Mucosa of descending colon (tissue), 3 donors: ENCODE measurements at places on chromosomes 2 and 18. TPM values are rescaled to one million over a fixed set of nuclear protein-coding genes. Genes with fewer than 3 reads are reported as not detected.

DNA sequence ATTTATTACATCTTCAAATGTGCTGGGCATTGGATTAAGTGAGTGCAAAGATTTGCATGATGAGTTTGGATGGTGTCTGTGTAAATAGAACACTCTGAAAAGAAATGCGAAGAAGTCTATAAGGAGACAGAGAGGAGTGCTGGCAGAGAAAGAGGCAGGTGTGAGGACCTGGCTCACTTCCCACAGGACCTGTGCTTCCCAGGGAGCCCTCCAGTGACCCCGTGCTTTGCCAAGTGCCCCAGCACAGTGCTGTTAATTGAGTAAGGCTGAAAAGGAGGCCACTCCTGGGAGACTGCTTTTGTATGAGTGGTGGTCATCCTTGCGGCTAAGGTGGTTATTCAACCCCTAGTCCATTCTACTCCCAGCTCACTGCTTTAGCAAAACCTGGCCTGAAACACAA lies 230.8 kb downstream of the OSR1 start:
- no peak for DNase-seq

The ZNF512 gene
- 37.8 TPM for total RNA-seq

The ASAP2 gene
- 84.1 TPM for total RNA-seq

GRCh38 chr2:216956820-216957493 lies 97.1 kb upstream of the TNP1 start:
- DNase-seq: no peak

The WNT10A gene
- 1.1 TPM for total RNA-seq

DNA sequence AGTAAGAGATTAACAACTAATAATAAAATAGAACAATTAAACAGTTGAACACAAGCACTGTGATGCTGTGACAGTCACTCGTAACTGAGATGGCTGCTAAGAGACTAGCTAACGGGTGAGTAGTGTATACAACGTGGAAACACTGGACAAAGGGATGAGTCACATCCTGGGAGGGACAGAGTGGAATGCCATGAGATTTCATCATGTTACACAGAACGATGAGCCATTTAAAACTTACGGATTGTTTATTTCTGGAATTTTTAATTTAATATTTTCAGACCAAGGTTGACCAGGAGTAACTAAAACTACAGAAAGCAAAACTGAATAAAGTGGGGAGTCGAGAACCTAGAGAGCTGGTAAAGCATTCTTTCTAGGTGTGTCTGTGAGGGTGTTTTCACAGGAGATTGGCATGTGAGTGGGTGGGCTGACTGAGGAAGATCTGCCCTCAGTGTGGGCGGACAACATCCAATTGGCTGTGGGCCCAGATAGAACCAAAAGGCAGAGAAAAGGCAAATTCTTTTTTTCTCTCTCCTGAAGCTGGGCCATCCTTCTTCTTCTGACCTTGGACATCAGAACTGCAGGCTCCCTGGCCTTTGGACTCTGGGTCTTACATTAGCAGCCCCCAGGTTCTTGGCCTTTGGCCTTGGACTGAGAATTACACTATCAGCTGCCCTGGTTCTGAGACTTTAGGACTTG lies 14.6 kb downstream of the TMSB10 start:
- no peak for DNase-seq

GRCh38 chr18:54222922-54223567 lies 1.4 kb downstream of the MBD2 start:
- DNase-seq: no peak

DNA sequence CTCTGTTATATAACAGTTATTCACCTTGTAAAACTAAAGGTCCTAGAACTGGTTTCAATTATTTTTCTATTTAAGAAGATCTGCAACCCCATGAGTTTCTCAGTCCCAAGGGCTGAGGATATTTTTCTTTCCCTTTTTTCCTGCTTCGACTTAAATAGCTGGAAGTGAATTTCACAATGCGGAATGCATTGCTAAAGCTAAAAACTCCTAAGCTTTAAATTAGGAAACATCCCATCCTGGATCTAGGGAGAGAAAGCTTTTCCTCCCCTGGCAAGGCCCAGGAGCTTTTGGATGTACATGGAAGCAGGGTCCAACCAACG lies 1.4 kb downstream of the RFX8 start:
- no peak for DNase-seq

DNA sequence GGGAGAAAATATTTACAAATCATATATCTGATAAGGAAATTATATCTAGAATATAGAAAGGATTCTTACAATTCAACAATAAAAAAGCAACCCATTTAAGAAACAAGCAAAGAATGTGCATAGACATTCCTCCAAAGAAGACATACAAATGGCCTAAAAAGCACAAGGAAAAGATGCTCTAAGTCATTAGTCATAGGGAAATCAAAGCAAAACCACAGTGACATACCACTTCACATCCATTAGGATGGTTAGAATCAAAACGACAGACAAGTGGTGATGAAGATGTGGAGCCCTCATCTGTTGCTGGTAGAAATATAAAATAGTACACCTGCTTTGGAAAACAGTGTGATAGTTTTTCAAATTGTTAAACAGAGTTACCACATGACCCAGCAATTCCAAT lies 48.2 kb downstream of the MAPRE2 start:
- no peak for DNase-seq

- DNase-seq: no peak
Observed at GRCh38 chr2:128641421-128642080, 322.9 kb upstream of the HS6ST1 start.

The RBM44 gene
- total RNA-seq: 0.07 TPM

- no peak for DNase-seq
Observed at GRCh38 chr2:102397209-102397608, 25.8 kb upstream of the IL18RAP start.

The ZSWIM2 gene
- not detected for total RNA-seq

DNA sequence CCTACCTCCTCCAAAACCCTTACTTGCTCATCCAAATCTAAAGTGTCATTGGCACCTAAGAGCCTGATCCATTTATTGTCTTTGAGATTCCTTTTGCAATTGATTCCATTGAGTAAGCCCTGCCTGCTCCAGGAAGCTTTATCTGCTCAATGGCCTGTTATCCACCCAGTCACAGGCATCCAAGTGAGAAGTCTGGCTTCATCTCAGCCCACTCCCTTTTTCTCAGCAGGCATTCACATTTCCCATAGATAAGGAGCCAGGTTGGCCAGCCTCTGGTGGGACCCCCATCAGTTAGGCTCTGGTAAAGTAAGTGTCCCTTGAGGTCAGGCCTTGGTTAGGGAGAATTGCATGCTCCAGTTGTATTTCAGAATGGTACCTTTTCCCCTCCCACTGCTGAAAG lies 396.2 kb upstream of the ST6GAL2 start:
- DNase-seq: no peak

DNA sequence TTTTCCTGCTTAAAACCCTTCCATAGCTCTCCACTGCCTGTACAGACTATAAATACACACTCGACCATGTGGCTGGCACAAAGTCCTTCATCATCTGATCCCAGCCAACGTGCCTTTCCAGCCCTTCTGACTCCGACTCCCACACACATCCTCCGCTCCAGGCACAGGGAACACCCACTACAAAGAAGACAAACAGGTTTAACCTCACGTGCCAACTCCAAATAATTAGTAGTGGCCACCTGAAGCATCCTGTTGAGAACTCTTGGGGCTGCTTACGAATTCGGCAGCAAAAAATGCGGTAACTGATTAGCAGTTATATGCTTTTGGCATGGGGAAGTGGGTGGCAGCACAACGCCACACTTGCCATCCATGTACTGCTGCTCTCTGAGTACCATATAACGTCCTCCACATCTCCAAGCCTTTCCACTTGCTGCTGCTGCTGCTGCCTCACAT lies 12.1 kb downstream of the SPIRE1 start:
- DNase-seq: no peak

The PRSS56 gene
- total RNA-seq: not detected

The EIF5B gene
- total RNA-seq: 47.3 TPM
